ENCODE measurements at places on chromosomes 7 and 10.

GRCh38 chr10:131804551-131805295, 96.1 kb upstream of the PPP2R2D start:
- no peak for DNase-seq

GRCh38 chr7:145016068-145016467, 180.2 kb upstream of the TPK1 start:
- DNase-seq: no peak

GRCh38 chr7:81114633-81115032, 195.8 kb upstream of the SEMA3C start:
- DNase-seq: no peak

DNA sequence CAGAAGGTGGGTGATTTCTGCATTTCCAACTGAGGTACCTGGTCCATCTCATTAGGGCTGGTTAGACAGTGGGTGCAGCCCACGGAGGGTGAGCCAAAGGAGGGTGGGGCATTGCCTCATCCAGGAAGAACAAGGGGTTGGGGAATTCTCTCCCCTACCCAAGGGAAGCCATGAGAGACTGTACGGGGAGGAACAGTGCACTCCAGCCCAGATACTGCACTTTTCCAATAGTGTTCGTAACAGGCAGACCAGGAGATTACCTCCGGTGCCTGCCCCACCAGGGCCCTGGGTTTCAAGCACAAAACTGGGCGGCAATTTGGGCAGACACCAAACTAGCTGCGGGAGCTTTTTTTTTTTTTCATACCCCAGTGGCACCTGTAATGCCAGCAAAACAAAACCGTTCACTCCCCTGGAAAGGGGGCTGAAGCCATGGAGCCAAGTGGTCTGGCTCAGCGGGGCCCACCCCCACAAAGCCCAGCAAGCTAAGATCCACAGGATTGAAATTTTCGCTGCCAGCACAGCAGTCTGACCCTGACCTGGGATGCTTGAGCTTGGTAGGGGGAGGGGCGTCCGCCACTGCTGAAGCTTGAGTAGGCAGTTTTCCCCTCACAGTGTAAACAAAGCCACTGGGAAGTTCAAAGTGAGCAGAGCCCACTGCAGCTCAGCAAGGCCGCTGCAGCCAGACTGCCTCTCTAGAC, 31.2 kb downstream of the ARMC10 start:
- no peak for DNase-seq

GRCh38 chr10:11757454-11757820, 15.3 kb downstream of the ECHDC3 start:
- DNase-seq: no peak

- DNase-seq: no peak
Measured at GRCh38 chr7:142904128-142904527, 18.6 kb upstream of the TRPV6 start.

DNA sequence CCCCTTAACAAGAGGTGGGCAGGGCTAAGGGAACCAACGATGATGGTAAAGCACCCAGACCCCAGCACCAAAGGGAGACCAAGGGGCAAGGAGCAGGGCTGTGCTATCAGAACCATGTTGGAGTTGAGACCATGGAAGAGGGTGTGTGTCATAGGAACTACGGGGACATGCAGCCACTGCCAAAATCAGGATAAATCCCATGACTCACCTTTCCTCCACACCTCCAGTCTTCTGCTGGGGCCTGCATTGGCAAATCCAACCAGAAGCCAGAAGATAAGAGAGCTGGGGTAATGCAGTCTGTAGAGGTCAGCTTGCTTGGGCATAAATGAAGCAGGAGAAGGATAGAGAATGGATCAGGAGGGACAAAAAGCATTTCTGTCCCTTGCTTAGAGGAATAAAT, 42.7 kb upstream of the SMARCD3 start:
- DNase-seq: no peak

DNA sequence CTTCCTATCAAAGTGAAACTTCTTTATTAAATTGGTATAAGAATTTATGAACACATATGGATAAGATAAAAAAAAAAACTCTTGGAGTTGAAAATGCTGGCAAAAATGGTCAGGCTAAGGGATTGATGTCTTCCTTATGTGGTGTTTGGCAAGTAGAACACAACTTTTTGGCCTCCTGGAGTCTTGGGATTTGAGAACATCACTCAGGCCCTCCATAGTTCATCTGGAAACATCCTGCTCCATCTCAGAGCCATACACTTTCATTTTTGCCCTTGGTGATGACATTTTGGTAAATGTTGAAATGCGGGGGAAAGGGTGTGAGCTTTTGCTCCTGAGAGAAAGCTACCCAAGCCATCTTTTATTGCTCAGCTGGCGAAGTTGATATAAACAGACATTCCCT, 27.5 kb upstream of the BTBD16 start:
- DNase-seq: no peak

GRCh38 chr10:122086416-122087240, 97.7 kb downstream of the TACC2 start:
- no peak for DNase-seq

GRCh38 chr7:151248346-151249033, at the start of gene SMARCD3:
TSS of gene SMARCD3 (minus strand) at chr7:151248694. CDS start at chr7:151248562, 132 bp downstream.
- DNase-seq: no peak

GRCh38 chr10:133012573-133013359, 70.4 kb upstream of the CFAP46 start:
- no peak for DNase-seq

DNA sequence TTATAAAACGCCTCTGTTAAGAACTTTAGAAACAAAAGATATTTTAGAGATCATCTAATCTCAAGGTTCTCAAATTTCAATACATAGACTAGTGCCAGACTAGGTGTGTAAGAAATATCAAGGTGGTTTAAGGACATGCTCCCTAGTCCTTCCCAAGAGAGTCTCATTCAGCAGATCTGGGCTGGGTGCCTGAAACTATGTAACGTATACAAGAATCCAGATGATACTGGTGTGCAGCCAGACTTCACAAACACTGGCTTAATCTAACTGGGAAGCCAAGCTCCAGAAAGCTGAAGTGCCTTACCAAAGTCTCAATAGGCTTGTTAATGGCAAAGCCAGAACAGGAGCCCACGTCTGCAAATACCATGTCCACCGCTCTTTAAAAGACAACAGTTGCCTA, 105.0 kb upstream of the AMPH start:
- DNase-seq: no peak

DNA sequence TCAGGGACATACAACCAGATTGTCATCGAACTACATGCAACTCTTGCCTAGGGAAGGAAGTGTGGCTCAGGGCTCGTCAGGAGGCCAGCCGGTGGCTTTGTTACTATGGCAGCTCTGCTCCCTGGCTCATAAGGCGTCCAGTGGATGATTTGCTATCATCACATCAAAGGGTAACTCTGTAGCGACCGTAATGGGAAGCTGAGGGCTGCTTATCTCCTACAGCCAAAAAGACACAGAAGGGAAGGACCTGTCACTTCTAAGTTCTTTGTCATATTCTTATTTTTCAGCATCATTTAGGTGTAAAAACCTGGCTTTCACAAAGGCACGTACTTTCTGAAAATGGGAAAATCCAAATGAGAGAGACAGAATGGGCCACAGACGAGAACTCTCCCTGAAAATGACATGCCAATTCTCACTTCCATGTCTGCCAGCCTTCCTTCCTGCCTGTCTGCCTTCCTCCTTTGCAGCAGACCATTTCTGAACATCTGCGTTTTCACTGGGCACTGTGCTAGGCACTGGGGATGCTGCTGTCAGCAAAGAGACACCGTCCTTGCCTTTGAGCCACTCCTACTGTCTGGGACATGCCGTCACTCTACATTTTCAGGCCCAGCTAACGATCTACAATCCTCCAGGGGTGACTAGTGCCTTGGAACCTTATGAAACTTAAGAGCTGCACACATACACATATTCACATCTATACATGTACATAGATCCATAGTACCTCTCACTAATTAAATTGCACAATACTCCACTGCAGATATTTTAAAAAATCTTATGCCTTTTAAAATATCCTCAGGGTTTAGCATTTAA, 26.9 kb downstream of the ENKUR start:
- DNase-seq: no peak

GRCh38 chr7:25171071-25171470, 46.0 kb upstream of the CYCS start:
- DNase-seq: no peak

DNA sequence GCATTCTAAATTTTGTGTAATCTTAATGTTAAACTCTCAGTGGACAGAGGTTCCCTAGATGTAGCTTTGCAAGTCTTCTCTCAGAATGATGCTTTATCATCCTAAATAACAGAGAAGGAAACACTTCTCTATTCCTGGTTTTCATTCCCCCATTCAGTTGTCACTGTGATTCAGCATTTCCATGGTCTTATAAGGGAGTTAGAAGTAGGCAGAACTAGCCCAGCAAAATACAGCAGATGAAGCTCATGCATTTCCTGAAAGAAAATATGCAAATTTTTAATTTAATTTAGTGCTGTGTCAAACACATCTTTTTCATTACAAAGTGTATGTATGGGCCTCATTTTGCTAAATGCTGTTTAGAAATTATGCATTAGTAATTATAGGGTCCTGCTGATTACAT, 70.1 kb downstream of the ITPRID1 start:
- no peak for DNase-seq

DNA sequence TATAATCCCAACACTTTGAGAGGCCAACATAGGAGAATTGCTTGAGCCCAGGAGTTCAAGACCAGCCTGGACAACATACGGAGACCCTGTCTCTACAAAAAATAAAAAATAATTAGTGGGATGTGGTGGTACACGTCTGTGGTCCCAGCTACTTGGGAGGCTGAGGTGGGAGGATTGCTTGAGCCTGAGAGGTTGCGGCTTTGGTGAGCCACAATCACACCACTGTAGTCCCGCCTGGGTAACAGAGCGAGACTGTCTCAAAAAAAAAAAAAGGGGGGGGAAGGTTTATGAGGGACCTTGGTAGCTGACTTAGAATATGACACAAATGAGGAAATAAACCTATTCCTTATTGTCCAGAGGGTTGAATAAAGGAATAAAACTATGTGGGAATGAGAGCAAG, 30.8 kb downstream of the SCD start:
- DNase-seq: no peak

GRCh38 chr10:130498042-130498441, 361.9 kb downstream of the GLRX3 start:
- DNase-seq: no peak

- DNase-seq: no peak
Measured at GRCh38 chr7:7595451-7595850, 28.8 kb downstream of the MIOS start.

DNA sequence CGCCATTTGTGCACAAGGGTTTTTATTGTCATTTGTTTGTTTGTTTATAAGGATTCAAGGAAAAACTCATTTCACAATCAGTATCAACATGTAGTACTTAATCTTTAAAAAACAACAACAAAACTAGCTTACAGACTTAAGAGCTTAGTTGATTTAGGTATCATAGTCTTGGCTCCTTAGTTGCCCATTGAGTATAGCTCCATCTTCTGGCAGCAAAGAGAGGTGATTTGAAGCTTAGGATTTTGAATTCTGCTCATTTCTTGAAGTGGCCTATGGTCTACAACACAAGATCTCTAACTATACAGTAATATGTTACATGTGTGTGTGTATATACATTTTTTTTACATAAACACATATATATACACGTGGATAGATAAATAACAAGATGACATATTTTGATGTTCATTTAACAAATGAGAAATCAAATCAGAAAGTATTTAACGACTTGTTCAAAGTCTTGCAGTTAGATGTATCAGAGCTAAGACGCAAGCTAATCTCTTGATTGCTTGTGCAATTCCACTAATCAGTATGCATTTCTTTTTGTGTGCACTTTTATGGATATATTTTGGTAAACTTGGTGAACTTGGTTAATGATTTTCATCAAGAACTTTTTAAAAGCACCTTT, 307.3 kb downstream of the CAMK1D start:
- DNase-seq: no peak

DNA sequence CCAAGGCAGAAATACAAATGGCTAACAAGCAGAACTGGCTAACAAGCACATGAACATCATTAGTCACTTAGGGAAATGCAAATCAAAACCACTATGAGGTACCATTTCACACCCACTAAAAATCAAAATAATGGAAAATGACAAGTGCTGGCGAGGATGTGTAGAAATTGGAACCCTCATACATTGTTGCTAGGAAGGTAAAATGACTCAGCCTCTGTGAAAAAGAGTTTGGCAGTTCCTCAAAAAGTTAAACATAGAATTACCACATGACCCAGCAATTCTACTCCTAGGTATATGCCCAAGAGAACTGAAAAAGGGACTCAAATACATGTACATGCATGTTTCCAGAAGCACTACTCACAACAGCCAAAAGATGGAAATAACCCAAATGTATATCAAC, 52.8 kb upstream of the ANAPC16 start:
- no peak for DNase-seq

- DNase-seq: peak; percentile 37
Measured at GRCh38 chr10:29496341-29497162, 138.2 kb downstream of the SVIL start.

- no peak for DNase-seq
Measured at GRCh38 chr10:47369251-47369894, 14.7 kb downstream of the ZNF488 start.

GRCh38 chr10:104281694-104282093, 12.7 kb downstream of the GSTO2 start:
- DNase-seq: no peak

GRCh38 chr10:16835228-16835627, 18.0 kb upstream of the RSU1 start:
- DNase-seq: no peak

DNA sequence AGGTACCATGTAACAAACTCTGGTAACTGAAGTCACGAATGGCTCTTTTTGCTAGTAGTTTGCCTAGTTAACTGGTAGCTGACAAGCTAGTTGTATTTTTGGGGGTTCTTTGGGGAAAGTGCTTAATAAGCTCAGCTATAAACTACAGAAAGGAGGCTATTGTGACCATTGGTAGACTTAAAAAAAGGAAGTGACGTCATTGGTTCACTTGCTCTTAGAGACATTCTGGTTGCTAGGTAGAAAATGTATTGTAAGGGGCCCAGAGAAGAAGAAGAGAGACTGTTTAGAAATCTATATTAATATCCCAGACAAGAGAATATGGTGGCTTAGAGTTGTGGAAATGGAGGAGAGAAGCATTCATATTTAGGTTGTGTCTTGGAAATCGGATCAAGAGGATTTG, 103.0 kb downstream of the NXPH1 start:
- DNase-seq: no peak

GRCh38 chr7:44750424-44750823, 1.8 kb downstream of the ZMIZ2 start:
- no peak for DNase-seq

- no peak for DNase-seq
Measured at GRCh38 chr7:101140339-101140699, 13.4 kb downstream of the SERPINE1 start.

GRCh38 chr10:93383562-93383981, 98.6 kb downstream of the MYOF start:
- no peak for DNase-seq

GRCh38 chr7:134366481-134366880, 49.8 kb upstream of the SLC35B4 start:
- DNase-seq: no peak

- peak; percentile 87 for DNase-seq
Measured at GRCh38 chr7:1940402-1940786, 270.3 kb downstream of the ELFN1 start.

GRCh38 chr7:69564454-69565417, 33.5 kb upstream of the AUTS2 start:
- no peak for DNase-seq
